ENCODE measurements at places on chromosomes 16 and 17. TPM values are rescaled to one million over a fixed set of nuclear protein-coding genes. Genes with fewer than 3 reads are reported as not detected.

- H3K27ac ChIP-seq: no peak overlapping the region
- DNase-seq: no peak
- peaks cover 10% of the 10 kb centered on the region for H3K4me1 ChIP-seq
Observed at GRCh38 chr16:80100846-80101451, 439.8 kb upstream of the DYNLRB2 start.

- H3K36me3 ChIP-seq: peaks cover 36% of the 10 kb centered on the region
- H3K4me3 ChIP-seq: peak overlapping the region; percentile 85
- DNase-seq: peak; percentile 88
- peaks cover 26% of the 10 kb centered on the region for H3K4me1 ChIP-seq
- peak overlapping the region; percentile 97 for H3K27ac ChIP-seq
- H3K27me3 ChIP-seq: no peaks in the 10 kb centered on the region
Observed at GRCh38 chr16:54284931-54285413, 1.6 kb downstream of the IRX3 start.

GRCh38 chr17:12020642-12021622 is at the start of gene MAP2K4:
Gene MAP2K4, plus strand, starts transcription at chr17:12020877. Its CDS starts 10 bp downstream, at chr17:12020887.
- H3K27ac ChIP-seq: peak within 1 kb of the TSS; percentile 56
- H3K4me1 ChIP-seq: peaks cover 7% of the 10 kb centered on the region
- H3K4me3 ChIP-seq: peak within 1 kb of the TSS; percentile 77
- peaks cover 10% of the 10 kb centered on the region for H3K27me3 ChIP-seq

GRCh38 chr17:77531002-77531401 is 390.2 kb downstream of the SEC14L1 start:
- H3K4me1 ChIP-seq: peaks cover 3% of the 10 kb centered on the region
- peaks cover 35% of the 10 kb centered on the region for H3K27me3 ChIP-seq
- no peak overlapping the region for H3K4me3 ChIP-seq
- DNase-seq: no peak
- H3K36me3 ChIP-seq: no peaks in the 10 kb centered on the region

DNA sequence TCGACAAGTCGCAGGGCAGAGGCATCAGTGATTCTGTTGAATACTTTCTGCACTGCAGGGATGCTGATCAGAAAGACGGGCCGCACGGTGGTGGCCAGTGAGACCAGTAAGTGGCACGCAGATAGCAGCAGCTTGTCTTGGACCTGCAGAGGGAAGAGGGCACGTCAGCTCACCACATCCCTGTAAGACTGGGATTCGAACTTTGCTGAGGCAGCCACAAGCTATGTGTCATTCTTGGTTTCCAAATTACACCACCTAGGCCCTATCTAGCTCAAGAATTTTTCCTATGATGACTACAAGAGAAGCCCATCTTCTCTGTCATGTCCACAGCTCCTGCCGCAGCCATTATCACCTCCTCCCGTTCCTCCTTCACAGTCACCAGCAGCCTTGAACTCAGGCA is 49.4 kb upstream of the GSG1L start:
- DNase-seq: peak; percentile 10
- peaks cover 86% of the 10 kb centered on the region for H3K36me3 ChIP-seq
- no peaks in the 10 kb centered on the region for H3K4me1 ChIP-seq
- H3K27me3 ChIP-seq: no peaks in the 10 kb centered on the region

- H3K4me1 ChIP-seq: no peaks in the 10 kb centered on the region
- H3K36me3 ChIP-seq: no peaks in the 10 kb centered on the region
- peaks cover 2% of the 10 kb centered on the region for H3K27me3 ChIP-seq
- no peak overlapping the region for H3K4me3 ChIP-seq
- no peak for DNase-seq
- H3K27ac ChIP-seq: no peak overlapping the region
Observed at GRCh38 chr17:65609749-65610148, 48.3 kb upstream of the AXIN2 start.

DNA sequence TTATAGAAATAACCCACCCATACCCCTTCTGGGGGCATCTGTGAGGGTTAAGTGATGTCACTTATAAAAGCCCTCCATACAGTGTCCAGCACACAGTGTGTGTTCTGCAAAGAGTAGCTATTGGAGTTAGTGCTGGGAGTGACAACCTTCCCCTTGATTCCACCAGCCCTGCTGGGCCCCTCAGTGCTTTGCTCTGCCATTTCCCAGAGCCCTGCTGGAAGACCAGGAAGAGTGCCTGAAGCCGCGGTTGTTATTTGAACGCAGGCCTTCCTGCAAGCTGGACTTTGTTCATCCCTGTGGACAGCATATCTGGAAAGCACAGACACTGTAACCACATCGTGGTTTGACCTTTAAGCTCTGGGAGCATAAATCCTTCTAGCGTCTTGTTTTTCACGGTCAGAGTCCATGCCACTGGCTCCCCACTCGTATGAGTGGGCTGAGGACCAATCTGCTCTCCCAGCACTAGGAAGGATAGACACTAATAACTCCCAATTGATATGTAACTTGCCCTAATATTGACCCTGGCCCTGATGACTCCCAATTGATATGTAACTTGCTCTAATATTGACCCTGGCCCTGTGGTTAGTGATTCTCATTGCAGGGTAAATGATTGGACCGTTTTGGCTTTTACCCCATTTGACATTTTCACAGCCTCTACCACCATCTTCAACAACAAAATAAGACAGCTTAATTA is 297.1 kb upstream of the MAF start:
- H3K27me3 ChIP-seq: no peaks in the 10 kb centered on the region
- no peaks in the 10 kb centered on the region for H3K36me3 ChIP-seq
- no peak overlapping the region for H3K27ac ChIP-seq

DNA sequence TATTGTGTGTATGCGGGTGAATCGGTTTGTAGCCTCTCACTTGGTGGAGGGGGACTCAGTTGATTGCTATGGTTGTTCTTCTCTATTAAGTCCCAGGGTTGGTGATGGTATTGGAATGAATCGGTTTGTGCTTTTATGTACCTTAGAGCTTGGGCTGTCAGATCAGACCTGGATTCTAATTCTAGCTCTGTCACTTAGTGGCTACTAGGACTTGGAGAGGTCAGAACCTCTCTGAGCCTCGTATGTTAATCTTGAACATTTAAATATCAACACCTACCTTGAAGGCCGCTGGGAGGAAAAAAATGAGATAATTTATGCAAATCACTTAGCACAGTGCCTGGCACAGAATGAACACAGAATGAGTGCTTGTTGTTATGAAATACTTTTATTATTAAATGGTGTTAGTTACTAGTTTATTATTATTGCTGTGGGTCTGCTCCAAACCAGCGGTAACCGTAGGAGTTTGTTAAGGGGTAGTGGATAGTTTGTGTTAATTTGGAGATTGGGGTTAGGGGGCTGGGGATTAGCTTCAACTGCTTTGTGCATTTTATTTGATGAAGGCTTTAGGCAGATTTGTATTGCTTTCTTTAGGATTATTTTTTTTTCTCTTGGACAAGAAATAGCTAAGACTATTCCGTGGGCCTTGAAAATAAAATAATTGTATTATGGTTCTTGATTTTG is 3.5 kb downstream of the KDM6B start:
- H3K27ac ChIP-seq: peak overlapping the region; percentile 89
- peaks cover 9% of the 10 kb centered on the region for H3K36me3 ChIP-seq
- peak overlapping the region; percentile 75 for H3K4me3 ChIP-seq
- DNase-seq: peak; percentile 71
- H3K4me1 ChIP-seq: peaks cover 47% of the 10 kb centered on the region

DNA sequence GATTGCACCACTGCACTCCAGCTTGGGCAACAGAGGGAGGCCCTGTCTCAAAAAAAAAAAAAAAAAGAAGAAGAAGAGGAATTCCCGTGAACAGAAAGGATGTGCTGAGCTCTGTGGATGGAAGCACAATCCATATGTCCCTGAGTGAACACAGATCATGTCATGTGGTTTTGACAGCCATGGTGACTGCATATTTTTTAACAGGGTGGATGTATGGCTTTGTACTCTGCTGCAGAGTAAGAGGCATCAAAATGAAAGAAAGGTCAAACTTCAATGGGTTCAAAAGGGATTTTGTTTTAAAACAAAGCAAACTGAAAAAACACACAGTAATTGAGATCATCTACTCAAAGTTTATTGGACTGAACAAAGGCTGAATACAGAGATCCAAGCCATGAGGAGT is 31.5 kb downstream of the MXRA7 start:
- peaks cover 64% of the 10 kb centered on the region for H3K36me3 ChIP-seq
- H3K4me3 ChIP-seq: no peak overlapping the region
- no peak for DNase-seq
- no peak overlapping the region for H3K27ac ChIP-seq

ST6GALNAC2 gene
- total RNA-seq: 0.59 TPM

CDH5 gene
- 0.72 TPM for total RNA-seq

CPHXL2 gene
- total RNA-seq: not detected

EVPL gene
- not detected for total RNA-seq

CLUH gene
- total RNA-seq: 36.2 TPM

SLC38A7 gene
- total RNA-seq: 65.1 TPM

KIF18B gene
- 0.72 TPM for total RNA-seq

Measured in osteoblast (primary cell).